HuH-7.5 (cell line): ENCODE measurements at places on chromosomes 13 and 19.

DNA sequence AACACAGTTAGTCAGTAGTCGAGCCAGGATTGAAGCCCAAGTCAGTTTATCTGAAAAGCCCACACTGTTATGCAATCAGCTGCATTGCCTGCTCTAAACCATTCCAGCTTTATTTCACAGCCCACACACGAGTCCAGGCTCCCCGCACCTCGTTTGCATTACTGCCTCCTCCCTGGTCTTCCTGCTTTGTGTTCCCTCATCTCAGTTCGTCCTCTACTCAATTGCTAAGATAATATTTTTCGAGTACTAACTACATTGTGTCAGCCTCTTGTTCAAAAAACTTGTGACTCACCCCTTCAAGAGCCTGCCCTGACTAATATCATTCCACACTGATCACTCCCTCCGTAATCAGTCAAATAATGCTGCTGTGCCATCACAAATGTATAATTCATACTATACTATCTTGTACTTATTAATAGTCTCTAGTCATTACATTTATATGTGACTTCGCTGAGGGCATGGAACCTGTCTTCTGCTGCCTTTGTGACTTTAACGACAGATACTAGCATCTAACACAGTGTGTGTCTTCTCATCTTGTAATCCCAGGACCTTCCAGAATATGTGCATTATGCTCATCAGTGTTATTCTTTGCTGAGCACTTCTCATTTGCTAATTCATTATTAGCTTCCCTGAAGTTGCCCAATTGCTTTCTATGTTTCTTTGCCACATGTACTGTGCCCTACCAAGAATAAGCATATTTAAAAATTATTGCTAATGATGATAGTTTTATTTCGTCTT, 26.2 kb upstream of the WDFY2 start:
- DNase-seq: no peak

DNA sequence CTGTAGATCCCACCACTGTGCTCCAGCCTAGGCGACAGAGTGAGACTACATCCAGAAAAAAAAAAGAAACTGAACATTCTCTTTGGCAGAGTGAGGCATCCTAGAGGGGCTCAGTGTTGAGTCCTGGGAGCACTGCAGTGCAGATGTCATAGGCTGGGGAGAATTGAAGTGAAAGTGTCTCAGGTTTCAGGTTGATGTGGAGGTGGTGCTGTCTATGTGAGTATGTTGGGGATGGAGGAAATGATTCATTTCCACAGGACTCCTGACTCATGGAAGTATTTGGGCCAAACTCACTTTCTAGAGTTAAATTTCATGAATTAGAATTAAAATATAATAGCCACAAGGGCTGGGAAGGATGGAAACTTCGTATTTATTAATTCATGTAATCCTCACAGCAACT, 134.4 kb upstream of the TSC22D1 start:
- DNase-seq: no peak

- no peak for DNase-seq
Measured at GRCh38 chr19:40205760-40206159, 12.4 kb downstream of the TTC9B start.

DNA sequence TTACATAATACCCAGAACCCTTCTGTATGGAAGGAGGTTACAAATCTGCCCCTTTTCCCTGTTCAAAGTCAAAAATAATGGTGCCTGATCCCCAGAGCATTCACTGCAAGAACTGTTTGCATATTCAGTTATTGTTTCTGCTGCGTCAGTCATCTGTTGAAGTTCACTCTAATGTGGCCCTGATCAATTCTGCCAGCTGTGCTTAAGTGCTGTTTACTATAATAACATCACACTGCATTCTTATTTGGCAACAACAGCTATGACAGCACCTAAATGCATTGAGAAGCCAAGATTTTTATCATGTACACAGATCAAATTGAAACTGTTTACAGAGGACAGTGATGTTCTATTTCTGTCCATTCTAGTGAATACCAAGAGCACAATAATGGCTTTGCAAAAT, 115.9 kb downstream of the DACH1 start:
- DNase-seq: peak; percentile 5
